ENCODE measurements at places on chromosomes 5 and 9.

DNA sequence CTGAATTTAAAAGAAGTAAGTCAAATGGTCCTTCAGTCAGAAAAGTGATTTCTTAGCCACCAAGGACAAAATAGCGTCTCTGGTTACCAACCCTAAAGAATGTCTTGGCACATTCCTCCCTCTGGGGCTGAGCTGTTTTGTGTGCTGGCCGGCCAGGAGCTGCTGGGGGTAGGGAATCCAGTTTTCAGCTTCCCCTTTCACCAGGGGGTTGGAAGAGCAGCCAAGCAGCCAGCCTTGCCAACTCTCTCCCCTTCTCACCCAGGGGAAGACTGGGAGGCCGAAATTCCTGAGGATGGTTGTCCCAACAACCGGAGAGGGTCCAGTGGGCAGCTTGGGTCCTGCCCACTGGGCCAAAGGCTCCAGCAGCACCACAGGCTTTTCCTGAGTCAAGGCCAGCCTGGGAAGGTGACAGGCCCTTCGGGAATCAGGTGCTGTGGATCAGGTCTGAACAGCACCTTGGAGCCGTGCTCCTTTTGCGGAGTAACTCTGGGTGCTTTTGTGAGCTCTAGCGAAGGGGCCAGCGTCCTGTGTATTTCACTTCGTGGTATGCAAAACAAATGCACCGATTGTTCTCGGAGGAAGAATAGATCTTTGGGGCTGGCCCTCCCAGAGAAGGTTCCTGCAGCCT is 4.2 kb downstream of the WWC1 start:
- no peak for DNase-seq

DNA sequence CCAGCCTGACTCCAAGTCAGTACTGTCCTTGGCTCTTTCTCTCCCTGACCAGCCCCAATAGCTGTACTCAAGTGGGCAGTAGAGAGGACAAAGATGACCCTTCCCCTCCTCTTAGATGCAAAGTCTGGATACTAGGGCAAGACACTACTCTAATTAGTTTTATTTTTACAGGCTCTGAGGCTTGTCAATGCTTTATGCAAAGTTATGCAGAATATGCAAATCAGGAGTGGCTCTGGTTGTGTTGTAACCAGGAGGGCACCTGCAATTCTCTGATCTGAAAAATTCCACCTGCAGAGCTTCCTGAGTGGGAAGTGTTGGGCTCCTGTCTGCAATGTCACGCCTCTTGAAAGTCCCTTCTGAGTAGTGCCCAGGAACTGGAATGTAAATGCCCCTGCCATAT is 201.5 kb downstream of the RGS3 start:
- no peak for DNase-seq

GRCh38 chr5:139893873-139894272 is 98.3 kb downstream of the PSD2 start:
- DNase-seq: no peak

DNA sequence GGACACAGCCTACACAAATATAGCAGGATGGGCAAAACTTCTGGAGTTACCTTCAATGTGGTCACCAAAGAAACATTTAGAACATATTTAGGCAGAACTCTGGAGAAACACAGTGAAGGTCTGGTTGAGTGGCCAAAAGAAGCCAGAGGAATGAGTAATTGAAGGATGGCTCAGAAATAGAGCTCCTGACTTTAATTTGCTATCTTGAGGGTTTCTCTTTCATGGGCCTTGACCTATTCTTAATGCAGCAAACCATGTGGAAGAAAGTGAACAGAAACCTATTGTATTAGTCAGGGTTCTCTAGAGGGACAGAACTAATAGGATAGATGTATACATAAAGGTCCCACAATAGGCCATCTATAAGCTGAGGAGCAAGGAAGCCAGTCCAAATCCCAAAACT is 650.5 kb downstream of the ACTL7B start:
- DNase-seq: no peak

DNA sequence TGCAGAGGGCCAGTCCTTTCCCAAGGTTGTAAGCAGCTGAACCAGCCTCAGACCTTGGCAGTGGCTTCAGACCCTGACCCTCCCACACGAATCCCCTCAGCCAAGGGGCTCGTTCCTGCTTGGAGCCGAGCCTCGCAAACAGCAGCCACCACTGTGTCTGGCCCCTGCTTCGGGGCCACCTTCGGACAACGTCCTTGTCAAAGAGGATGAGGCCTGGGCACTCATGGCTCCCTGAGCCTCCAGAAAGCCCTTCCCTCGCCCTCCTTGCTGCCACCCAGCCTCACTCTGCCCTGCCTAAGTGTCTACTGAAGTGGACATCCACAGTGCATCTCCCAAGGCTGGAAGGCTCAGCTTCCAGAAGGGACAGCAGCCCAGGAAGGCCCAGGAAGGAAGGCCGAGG is 161.7 kb downstream of the OLFM1 start:
- DNase-seq: no peak

DNA sequence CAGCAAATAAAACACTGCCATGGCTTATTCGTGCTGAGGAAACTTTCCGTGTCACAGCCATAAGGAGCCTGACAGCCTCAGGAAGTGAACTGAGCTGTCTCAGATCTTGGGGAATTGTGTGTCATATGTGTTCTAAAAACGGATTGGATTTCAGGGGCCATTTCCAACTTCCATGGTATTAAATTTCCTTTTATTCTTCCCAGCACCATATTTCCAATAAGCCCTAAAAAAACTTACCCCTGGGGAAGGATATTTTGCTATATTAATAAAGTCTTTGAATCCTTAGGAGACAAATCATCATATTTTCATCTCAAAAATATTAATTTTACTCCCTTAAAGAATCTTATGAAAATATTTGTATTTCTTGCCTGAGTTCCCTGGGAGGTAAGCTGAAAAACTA is 93.9 kb downstream of the LHFPL2 start:
- DNase-seq: no peak

DNA sequence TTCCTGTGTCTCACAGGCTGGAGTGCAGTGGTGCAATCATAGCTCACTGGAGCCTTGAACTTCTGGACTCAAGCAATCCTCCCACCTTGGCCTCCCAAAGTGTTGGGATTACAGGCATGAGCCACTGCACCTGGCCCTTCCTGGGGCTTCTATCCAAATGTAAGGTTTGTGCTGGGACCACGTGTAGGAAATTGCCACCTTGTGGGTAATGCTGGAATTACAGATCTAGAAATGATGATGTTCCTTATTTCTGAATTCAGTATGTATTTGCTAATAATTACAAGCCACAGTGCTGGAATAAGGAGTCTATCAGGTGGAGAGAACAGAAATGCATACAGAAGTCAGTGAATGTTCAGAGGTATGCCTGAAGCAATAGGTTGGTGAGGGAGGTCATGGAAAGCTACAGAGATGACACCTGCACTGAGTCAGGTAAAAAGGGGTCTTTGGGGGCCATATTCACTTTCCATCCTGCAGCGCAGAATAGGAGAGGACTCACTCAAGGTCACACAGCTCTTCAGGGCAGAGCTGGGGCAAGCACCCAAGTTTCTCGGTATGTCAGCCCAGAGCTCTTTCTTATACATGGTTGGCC is 8.8 kb upstream of the IGFBPL1 start:
- no peak for DNase-seq

- DNase-seq: no peak
Observed at GRCh38 chr5:81773574-81773973, 22.7 kb upstream of the SSBP2 start.

GRCh38 chr9:122837266-122837850 is 9.0 kb upstream of the PDCL start:
- no peak for DNase-seq

DNA sequence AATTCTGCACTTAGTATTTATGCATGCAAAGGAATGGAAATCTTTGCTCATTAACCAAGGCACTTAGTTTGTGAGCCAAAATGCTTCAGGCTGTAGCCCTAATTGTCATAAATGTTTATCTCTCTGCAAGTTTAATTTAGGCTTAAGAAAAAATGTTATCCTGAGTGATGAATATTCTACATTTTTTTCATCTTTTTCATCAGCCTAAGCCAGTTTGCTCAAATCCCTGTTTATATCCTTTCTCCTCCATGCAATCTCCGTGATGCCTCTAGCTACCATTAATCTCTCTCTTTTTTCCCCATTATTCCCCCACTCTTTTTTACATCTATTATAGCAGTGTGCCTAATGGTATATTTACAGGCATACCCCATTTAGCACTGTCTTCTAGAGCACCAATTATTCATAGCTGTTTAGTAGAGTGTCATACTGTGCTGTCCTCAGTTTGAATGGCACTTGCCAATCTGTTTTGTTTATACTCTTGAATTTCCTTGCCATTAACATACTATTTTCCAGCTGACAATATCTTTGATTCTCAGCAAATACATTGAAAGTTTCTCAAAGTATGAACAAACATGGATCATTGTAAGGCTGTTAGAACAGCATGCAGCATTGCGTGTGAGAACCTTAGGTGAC is 1457.0 kb downstream of the MAT2B start:
- DNase-seq: no peak

Measured in stimulated activated CD8-positive, alpha-beta memory T cell treated with anti-CD3 and anti-CD28 coated beads, Interleukin-4, amount 100 ng/mL, for 4 hours (primary cell).